Stimulated activated naive CD8-positive, alpha-beta T cell treated with anti-CD3 and anti-CD28 coated beads, Interleukin-15, Interleukin-2, amounts not matched to agents 100 U/mL and 50 U/mL, for 24 hours (primary cell): ENCODE measurements at places on chromosomes 6 and 20.

DNA sequence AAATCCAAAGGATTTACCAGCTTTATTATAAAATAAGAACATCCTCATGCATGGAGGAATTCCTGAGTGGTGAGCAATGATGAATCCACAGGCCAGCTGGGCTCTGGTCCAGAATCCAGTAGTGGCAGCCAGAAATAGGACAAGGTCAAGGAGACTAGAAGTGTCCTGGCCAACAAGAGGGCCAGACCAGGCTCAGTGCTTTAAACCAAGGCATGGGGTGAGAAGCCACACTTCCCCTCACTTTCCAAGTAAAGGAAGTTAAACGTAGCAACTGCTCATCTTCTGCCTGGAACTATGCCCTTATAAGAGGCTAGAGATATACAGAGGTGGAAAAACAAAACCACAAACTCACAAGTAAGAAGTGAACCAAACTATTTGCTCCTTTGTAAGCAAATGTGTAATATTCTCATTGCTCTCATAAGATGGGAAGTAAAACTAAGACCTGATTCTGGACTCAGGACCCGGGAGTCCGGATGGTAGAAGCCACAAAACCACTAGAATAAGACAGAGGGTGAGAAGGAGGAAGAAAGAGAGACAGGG is 253.2 kb downstream of the UST start:
- no peak for DNase-seq

- no peak for DNase-seq
These were observed 53.4 kb downstream of the HIVEP1 start for GRCh38 chr6:12065321-12066140.

DNA sequence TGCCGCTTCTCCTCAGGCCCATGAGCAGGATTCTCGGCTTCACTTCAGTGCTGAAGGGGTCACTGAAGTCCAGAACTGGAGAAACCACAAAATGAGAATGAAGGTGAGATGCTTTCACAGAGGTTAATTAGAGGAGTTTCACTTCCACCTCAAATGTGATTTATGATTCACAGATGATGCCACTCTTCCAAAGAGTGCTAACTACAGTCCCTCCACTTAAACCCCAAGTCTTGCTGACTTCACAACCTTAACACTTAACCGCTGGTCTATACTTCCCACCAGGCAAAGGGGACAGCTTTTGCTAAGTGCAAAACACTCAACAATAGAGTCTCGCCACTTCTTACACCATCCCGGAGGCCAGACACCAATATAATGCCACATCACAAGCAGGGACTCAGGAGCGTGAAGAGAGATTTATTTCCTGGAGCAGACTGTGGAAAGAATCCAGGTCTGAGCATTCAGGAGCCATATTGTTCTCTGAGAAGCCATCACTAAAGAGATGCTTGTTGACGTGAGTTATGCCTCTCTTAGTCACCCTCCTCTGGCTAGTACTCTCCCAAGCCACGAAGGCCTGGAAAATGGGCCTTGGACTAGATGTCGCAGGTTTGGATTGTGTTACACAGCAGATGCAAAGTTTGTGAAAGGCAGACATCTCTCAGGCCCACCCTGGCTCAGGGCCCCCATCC is 24.4 kb downstream of the RRAGD start:
- DNase-seq = no peak

GRCh38 chr6:90811596-90812226 is 224.8 kb upstream of the MAP3K7 start:
- DNase-seq = no peak

DNA sequence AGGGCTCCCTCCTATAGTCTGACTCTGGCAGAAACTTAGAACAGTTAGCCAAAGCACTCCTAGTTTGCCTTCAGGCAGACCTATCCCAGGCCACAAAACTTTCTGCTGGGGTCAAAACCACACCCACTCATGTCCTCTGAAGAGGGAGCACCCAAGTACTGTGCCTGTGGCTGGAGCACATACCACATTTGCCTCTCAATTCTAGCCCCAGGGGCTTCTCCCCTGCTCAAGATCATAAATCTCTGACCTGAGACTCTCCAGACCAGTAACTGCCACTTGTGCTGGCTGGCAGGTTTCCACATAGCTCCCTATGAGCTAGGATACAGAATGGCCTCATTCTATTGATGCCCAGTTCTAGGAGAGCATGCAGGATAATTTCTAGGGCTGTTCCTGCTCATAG is 781.0 kb downstream of the EYS start:
- DNase-seq = no peak

DNA sequence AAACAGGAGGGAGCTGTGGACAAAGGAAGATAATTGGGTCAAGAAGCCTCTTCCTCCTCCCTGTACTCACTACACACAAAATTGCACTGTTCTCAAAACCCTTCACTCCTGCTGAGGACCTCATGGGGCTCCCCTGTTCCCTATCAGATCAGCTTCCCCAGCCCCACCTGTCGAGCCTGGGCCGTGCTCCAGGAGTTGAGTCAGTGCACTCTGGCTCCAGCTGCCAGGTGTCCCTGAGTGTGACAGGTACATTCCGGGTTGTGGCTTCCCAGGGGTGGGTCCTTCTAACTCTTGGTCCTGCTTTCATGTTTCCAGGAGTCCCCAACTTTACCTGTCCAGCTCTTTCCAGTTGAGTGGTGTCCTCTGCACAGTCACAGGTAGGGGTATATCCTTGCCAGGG is 8.4 kb downstream of the RAB5IF start:
- no peak for DNase-seq

DNA sequence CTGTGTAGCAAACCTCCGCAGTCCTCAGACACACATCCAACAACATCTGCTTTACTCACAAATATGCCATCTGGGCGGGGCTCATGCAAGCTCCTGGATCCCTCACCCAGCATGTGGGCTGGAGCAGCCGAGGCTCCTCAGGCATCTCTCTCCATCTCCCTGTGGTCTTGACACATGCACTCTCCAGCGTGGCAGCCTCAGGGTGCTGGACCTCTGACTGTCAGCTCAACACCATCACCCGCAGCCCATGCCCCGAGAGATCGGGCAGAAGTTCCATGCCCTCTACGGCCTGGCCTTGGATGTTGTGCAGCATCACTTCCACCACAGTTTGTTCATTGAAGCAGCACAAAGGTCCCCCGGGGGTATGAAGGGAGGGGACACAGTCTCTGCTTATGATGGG is 32.6 kb upstream of the CD93 start:
- no peak for DNase-seq

DNA sequence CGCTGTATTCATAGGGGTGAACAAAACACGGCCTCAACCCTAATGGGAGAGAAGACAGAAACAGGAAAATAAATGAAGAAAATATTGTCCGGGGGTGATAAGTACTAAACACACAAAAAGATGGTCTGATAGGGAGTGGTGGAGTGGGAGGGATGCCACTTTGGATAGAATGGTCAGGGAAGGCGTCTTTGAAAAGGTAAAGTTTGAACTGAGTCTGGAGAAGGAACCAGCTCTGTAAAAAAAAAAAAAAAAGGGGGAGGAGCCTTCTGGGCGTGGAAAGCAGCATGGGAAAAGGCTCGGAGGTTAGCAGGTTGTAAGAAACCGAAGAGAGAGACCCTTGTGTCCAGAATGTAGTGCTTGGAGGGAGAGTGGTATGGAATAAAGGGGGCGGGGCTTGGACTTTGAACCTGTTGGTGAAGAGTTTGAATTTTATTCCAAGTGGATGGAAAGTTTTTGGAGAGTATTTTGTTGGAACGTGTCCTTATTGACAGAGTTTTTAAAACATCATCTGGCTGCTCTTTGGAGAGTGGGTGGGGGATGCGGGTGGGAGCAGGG is 1.8 kb downstream of the CHMP4B start:
- no peak for DNase-seq

- no peak for DNase-seq
These were observed 22.7 kb downstream of the MAPK14 start for GRCh38 chr6:36050305-36050704.

DNA sequence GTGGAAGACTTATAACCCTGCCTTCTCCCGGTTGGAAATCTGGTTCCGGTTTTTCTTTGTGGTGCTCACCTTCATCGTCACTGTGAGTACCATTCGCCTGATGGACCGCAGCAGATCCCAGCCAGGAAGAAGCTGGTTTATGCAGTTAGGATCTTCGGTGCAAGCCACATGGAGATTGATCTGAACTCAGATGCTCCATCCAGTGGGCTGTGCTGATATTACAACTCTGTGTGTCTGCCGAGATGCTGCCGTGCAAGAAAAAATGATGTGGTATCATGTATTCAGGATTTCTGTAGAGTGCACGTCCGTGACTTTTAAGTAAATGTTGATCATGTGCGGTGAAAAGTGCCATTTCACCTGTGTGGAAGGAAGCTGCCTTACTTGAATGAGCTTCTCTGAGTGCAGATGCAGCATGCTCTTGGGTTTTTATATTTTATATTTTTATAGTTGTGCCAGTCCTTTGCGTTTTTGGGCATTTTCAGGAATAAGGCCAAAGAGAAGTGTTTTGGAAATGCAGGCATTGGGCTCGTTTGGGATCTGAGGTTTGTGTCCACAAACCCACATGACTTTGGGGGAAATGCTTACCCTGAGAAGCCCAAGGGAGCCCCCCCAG is 39.2 kb downstream of the DYNLT1 start:
- DNase-seq = peak; percentile 64
